Activated CD4-positive, alpha-beta T cell treated with anti-CD3 and anti-CD28 coated beads for 24 hours (primary cell): ENCODE measurements at places on chromosomes 1 and 21.

GRCh38 chr21:29301691-29302090 lies 3.0 kb downstream of the BACH1 start:
- no peak for DNase-seq

GRCh38 chr1:8733484-8733883 lies 84.0 kb downstream of the RERE start:
- no peak for DNase-seq

GRCh38 chr1:177023249-177023648 lies 141.3 kb downstream of the ASTN1 start:
- no peak for DNase-seq

DNA sequence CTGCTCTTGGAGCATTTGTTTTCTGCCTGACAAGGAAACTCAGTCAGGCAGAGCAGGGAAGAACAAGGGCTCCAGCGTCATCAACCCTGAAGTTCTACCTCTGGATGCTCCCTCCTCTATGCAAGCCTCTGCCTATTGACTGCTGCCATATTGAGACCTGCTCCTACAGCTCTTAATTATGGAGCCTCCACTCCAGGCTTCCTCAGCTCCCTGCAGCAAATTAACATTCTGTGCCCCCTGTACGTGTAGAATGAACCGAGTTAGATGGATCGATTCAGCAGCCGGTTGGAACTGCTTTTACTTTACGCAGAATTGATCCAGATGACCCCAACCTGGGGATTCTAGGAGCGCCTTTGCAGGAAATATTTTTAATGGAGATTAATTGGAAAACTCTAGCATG lies 68.7 kb downstream of the KIRREL1 start:
- no peak for DNase-seq

DNA sequence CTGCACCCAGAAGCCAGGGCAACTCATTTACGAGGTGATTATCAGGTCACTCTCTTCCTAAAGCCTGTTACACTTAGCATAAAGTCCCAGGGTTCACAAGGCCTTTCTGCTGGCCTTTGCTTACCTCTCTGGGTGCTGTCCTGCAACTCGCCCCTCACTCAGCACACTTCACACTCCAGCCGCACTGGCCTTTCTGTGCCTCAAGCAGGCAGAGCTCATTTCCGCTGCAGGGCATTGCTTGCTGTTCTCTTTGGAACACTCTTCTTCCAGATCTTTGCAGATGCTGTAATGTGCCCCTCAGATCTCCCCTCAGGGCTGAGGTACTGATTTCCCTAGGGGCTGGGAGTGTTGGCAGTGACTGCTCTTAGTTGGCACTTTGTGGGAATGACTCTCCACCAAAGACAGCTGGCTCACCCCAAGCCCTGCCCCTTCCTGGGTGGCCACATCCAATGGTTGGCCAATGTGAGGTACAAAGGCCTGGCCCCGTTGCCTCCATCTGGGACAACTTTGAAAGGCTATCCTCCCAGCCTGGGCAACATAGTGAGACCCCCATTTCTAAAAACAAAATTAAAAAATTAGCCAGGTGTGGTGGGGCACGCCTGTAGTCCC lies 50.8 kb upstream of the SSBP3 start:
- DNase-seq: no peak

DNA sequence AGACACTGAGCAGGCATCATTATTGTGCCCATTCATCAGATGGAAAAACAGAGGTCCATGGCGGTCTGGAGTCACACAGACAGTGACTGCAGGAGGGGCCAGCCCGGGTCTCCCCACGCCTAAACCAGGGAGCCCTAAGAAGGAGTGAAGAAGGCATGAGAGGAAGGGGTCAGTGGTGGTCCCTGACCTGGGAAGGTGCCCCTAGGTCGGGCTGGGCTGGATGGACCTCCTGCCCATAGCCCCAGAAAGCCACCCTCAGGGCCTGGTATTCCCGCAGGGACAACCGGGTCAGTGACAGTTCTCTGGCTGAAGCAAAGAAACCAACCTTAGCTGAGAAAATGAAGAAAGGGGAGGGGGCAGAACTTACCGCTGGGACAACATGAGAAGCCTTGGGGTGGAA lies 163.4 kb upstream of the C1orf174 start:
- no peak for DNase-seq

- peak; percentile 18 for DNase-seq
These were observed 561 bp upstream of the COQ8A start for GRCh38 chr1:226939438-226940028.

DNA sequence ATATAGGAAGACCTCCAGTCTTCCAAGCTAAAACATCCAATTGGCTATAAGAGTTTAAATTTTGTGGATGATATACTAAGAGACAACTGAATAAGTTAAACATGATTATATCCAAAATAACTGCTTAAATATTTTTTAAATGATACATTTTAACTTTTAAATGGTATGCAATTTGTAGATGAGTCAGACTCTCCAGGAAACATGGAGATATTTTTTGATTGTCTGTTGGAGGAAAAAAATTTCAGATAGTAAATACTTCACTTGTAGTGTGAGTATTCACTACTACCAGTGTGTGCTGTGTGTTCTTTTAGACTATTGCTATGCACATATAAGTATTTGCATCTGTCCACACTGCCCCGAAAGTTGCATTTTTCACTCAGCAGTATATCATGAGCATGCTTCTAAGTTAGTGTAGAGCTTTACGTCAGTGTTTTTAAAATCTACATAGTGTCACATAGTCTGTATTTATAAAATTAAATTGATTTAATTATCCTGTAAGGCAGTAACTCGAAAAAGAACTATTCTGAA lies 91.1 kb downstream of the USP25 start:
- DNase-seq: no peak

DNA sequence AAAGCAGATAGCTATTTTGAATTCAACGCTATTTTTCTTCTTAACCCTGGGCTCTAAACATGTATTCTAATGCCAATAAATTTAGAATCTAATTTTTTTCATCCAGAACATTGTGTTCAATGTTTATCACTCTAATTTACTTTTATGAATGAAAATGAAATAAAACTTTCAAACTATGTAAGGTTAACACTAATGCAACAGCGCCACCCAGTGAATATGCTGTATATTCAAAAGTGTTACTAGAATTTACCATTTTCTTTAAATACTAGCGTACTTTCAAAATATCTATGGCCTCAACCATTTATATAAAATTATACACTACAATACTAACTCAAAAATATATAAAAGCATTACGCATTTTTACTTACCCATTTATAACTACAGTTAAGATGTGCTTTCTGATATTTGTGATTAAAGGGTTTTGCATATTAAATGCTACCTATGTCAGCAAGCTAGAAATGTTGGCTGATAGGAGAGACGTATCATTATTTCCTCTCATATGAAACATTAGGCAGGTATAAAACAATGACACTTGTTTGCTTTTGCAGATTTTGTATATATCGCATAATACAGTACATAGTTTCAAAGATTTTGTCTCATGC lies 5.9 kb upstream of the NUF2 start:
- DNase-seq: peak; percentile 27

GRCh38 chr1:214296860-214297745 lies 16.1 kb downstream of the SMYD2 start:
- no peak for DNase-seq

DNA sequence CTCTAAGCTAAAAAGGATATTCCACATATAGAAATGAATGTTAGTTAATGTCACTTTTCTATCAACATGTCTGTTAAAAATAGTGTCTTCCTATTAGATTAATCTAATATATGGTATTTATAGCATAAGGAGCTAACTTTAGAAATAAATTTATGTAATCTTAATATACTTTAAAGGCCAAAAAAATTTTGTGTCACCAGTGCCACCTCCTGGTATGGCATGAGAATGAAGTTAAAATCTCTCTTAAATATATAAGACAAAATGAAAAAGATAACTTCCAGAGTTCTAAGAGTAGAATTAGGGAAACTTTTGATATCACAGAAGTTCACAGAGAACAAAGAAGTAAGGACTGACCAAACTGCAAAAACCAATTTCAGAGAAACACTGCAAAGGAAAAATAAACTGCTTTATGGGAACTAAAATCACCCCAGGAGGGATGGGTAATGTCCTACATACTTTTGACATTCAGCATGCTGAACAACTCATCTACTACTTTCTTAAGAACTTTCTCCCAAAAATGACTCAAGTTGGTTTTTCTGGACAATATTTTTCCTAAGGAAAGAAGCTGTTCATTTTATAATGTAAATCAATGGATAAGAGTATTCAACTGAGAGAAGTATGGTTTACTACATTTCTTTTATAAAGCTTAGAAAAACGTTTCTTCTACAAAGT lies 82.8 kb downstream of the TRIM33 start:
- DNase-seq: no peak

DNA sequence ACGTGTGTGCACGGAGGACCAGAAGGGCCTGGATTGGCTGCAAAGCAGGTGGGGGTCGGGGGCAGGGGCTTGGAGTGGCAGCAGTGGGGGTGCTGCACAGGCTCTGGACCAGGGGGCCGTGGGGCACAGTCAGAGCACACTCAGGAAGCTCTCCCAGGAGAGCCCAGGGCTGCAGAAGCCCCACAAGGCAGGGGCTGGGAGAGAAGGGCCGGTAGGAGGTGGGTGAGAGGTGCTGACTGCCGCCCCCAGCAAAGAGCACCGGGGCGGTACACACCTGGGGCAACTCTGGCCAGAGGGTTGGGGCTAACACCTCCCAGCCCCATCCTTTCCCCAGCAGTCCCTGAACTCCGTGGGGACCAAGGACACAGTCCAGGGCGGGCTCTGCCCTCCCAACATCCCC lies 13.9 kb downstream of the CHD5 start:
- no peak for DNase-seq

DNA sequence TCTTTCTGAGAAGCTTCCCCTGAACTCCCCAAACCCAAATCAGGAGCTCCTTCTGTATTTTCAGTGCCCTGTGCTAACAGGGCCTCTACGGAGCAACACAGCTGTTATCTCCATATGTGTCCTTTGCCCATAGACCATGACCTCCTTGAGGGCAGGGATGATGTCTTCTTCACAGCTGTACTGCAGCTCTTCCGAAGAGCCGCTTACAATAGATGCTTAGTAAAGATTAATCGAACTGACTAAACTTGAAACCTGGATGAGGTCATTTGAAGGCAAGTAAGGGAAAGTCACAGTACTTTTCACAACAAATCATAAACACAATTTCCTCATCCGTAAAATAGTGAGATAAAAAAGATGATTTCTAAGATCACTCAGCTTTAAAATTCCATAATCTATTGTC lies 4.4 kb upstream of the KCNN3 start:
- no peak for DNase-seq

DNA sequence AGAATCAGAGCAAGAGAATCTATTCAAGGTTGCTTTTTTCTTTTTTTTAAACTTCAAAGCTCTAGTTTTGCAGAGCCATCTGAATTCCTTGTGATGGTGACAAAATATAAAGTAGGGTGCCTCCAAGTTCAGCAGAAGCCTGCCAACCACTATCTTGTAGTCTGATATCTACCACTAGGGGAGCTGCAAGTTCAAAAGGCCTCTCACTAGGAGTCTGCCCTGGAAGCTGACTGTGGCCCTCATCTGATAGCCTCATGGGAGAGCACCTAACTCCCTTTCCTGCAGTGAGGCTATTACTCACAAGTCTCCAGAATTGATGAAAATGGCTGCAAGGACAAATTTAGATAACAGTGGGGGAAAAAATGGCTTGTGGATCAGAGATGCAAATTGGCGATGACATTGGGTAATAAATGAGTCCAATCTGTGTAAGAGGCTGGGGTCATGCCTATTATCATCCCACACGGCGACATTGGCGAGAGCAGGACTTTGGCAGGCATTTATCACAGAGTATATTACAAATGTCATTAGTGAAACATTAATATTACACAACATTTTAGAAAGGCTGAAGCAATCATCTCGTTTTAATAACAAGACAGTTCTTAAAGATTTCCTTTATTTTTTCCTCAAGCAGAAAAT lies 10.7 kb upstream of the ZP4 start:
- no peak for DNase-seq

- peak; percentile 65 for DNase-seq
These were observed at the start of gene GPN2 for GRCh38 chr1:26889551-26890466. TSS of gene GPN2 (minus strand) at chr1:26890283. CDS start at chr1:26890096, 187 bp downstream.

GRCh38 chr1:156148216-156148615 lies 5.2 kb upstream of the SEMA4A start:
- no peak for DNase-seq

DNA sequence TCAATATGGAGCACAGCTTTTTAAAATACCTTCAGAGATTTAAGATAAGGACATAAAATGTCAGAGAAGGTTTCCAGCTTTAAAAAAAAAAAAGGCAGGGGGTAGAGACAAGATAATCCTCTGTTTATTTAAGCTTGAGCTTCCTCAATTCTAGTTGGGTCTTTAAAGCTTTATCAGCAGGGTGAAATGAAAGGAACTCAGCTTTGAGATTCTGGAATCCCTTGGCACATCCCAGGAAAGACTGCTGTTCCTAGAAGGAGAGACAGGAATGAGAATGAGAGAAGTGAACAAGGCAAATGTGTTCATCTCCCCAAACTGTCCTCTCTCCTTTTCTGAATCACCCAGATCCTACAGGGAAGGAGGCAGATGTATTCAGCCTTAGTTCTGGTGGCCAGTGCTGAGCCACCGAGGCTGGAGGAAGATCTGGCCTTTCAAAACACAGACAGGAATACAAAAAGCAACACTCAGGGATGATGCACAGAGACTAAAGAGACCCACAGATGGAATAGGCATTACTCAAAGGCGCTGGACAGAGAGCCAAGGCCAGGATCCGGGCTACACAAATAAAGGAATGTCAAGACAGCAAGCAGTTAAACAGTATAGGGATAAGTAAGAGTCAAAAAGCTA lies 385.8 kb upstream of the DUSP10 start:
- DNase-seq: no peak

- DNase-seq: no peak
These were observed 25.1 kb downstream of the SPSB1 start for GRCh38 chr1:9317591-9318417.

GRCh38 chr1:41640756-41641474 lies 156.4 kb upstream of the EDN2 start:
- DNase-seq: no peak

- no peak for DNase-seq
These were observed 9.1 kb downstream of the SYTL1 start for GRCh38 chr1:27350663-27351540.

DNA sequence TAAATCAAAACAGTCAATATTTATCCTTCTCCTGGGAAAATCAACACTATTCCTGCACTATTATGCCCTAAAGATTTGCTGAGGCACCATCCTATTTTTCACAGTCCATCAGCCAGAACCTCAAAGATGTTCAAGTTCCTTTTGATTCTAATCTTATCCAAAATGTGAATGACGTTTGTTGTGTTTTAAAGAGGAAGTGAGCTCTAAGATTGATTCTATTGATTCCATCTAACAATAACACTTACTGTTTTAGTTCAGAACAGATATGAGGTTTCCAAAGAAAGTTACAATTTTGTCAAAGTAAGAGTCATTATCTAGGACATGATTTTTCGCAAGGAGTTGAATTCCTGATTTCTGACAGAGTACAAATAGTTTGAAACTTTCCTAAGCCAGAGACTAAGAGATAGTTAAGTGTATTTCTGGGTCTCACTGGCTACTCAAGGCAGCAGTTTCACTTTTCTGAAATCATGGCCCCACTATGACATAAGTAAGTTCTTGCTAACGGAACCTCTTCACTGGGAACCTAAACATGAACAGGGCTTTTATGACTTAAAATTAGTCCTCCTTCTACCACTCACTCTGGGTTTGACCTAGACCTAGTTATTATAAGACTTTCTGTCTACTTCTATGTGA lies 84.7 kb downstream of the LHX9 start:
- no peak for DNase-seq

GRCh38 chr1:194225821-194226220 lies 1039.4 kb upstream of the B3GALT2 start:
- no peak for DNase-seq

- DNase-seq: no peak
These were observed 1.3 kb upstream of the DOCK7 start for GRCh38 chr1:62689524-62689923.
